ENCODE measurements at places on chromosomes 12 and 14. TPM values are rescaled to one million over a fixed set of nuclear protein-coding genes. Genes with fewer than 3 reads are reported as not detected.
A peak's percentile ranks its signal among the peaks of the same experiment; 100 is the strongest.

The ANKS1B gene
- 2.1 TPM for polyA plus RNA-seq

The BDKRB2 gene
- 3.9 TPM for polyA plus RNA-seq

The KLHDC1 gene
- 4.8 TPM for polyA plus RNA-seq

The CCDC88C gene
- 19.9 TPM for polyA plus RNA-seq

The MIPOL1 gene
- polyA plus RNA-seq: 2.4 TPM

The GPRC5D gene
- polyA plus RNA-seq: 0.33 TPM

The MIP gene
- polyA plus RNA-seq: not detected

DNA sequence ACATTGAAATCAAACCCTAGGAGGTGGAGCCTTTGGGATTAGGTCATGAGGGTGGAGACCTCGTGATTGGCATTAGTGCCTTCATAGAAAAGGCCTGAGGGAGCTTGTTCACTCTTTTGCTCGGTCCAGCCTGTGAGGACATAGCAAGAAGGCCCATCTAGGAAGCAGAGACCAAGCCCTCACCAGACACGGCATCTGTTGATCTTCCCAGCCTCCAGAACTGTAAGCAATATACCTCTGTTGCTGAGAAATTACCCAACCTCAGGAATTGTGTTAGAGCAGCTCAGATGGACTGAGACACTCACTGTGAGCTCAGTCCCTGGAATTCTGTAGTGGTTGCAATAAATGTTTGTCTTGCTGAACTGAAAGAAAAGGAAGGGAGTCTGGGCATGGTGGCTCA is 116.2 kb upstream of the MAP1LC3B2 start:
- no peak for DNase-seq

DNA sequence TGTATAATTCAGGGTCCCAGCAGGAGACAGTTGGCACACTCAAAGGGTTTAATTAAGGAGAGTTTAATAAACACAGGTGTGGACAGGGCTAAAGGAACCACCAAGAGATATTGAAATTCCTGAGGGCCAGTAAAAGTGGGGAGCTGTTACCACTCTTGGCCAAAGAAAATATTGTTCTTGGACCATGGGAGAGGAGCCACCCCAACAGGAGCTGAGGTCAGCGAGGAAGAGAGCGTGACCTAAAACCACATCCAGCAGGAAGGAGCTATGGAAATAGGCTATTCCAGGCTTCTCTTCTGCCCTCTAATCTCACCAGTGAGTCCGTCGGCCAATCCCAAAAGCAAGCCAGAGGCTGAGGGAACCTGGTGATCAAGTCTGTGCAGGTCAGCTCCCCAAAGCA is 390.8 kb downstream of the MED13L start:
- DNase-seq: no peak

DNA sequence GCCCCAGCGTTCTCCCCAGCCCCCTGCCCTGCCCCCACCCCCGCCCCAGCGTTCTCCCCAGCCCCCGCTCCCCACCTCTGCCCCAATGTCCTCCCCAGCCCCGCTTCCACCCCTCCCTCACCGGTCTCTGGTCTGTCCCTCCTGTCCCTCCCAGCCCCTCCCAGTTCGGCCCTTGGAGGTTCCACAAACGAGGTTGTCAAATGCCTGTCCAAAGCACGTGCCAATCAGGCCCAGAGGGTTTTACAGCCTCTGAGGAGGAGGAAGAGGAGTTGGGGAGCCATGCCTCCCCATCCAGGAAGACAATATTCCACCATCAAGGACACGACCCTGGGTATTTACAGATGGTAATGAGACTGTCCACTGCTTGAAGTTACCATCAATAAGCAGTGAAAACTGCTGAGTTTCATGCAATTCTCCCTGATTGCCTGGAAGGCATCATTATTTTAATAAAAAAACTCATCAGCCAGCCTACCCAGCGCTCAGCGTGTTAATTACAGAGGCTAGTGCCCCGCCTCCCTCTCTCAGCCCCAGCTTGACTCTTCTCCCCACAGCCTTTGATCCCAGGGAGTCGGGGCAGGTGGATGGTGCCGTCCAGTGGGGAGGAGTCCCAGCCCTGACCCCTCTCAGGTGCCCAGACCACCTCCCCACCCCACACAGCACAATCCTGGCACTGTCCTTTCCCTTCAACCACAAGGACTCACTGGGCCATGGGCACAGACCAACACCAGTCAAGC is 30.6 kb upstream of the C14orf180 start:
- no peak for DNase-seq

- no peak for DNase-seq
These were observed 85.6 kb downstream of the OTOGL start for GRCh38 chr12:80184926-80185325.

- no peak for DNase-seq
These were observed 56.8 kb upstream of the PLXNC1 start for GRCh38 chr12:94091624-94092023.

GRCh38 chr12:40215982-40216381 is 8.8 kb upstream of the LRRK2 start:
- DNase-seq: no peak

- DNase-seq: no peak
These were observed 36.1 kb downstream of the PPHLN1 start for GRCh38 chr12:42361909-42362646.

DNA sequence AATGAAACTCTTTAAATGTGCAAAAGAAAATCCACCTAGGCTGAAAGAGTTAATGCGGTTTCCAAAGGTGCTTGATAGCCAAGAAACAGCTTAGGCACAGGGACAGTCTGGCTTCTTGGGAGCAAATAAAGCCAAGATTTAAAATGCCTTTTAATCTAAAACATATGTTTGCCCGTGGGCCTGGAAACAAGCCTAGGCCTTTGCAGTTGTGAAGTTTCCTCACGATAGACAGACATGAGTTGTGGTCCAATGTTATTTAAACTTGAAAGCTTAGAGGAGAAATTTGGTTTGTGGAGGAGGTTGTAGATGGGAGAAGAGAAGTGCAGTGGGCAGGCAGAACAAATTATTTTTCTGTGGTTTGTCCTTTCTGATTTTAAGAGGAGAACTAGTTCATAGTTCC is 29.8 kb downstream of the PROX2 start:
- DNase-seq: no peak

DNA sequence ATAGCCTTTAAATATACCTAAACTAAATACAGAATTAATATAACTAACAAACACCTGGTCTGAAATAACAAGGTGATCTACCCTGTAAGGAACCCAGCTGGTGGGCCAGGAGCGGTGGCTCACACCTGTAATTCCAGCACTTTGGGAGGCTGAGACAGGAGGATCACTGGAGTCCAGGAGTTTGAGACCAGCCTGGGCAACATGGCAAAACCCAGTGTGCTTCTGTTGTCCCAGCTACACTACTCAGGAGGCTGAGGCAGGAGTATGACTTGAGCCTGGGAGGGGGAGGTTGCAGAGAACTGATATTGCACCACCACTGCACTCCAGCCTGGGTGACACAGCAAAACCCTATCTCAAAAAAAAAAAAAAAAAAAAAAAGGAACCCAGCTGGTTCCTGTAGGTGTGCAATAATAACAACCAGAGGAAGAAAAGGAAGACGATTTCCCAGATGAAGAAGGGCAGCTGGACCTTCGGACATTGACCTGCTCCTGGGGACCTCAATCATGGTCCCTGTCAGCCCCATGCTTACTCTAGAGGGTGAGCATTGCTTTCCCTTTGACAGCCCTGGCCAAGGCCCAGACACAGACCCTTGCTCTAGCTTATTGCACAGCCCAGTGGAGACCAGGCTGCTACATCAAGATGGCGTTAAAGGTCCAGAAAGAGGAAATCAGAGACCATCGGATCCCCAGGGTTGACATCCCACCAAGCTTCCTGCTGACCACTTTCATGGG is 5.4 kb downstream of the FOS start:
- DNase-seq: no peak

DNA sequence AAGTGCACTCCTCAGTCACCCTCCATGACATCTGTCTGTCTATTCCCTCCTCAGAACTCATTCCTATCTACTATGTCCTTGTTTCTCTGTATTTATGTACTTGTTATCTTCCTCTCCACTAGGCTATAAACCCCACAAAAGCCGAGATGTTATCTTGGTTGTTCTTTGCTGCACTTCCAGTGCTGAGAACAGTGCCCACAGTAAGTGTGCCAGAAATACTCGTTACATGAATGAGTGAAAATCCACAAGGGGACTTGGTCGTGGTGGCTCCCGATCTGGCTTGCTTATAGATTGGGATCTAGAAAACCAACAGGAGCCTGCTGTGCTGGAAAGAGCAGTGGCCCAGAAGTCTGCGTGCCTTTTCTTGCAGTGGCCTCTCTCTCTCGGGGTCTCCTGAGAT is 111.9 kb upstream of the PRMT8 start:
- no peak for DNase-seq

DNA sequence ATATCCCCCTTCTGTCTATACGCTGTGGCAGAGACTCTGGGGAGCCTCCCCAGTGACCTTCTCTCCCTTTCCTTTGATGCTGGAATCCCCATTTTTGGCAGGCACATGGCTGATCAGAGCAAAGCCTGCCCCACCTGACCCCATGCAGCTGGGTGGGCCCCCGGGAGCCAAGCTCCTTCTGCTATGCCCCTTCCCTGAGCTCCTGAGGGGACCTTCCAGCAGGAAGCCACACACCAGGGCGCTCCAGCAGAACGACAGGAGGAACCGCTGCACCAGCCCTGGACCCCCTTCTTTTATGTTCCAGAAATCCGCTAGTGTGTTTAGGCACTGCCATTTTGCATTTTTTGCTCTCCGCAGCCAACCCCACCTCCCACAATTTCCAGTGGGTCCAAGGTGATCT is 44.6 kb downstream of the TRAFD1 start:
- DNase-seq: peak; percentile 34

DNA sequence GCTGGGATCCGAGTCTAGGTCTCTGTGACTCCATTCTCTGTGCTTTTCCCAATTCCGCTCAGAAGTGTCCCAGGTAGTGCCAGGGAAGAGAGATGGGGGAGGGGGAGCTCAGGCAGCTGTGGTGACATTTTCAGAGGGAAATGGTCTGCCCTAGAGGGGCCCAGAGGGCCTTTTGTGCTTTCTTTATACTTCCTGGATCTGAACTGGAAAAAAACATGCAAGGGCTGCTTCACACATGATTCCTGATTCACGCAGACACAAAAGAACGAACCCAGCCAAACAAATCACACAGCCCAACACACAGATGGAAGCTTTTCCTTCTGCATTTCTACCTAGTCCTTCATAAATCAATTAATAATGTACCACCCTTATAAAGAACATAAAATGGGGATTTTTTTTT is 26.5 kb downstream of the GPR68 start:
- no peak for DNase-seq

Measured in pancreas (tissue), 10 donors.